ENCODE measurements at places on chromosomes 7 and 10. TPM values are rescaled to one million over a fixed set of nuclear protein-coding genes. Genes with fewer than 3 reads are reported as not detected.

GRCh38 chr10:93951905-93952304 is 41.8 kb upstream of the PLCE1 start:
- no peak for DNase-seq

- DNase-seq = no peak
These were observed 67.2 kb upstream of the POT1 start for GRCh38 chr7:124996778-124997177.

The GHRHR gene
- not detected for total RNA-seq

The SLC26A5 gene
- total RNA-seq = not detected

- DNase-seq = no peak
These were observed 63.3 kb upstream of the PRKG1 start for GRCh38 chr10:51010977-51011376.

GRCh38 chr7:84949501-84949900 is 237.4 kb downstream of the SEMA3D start:
- DNase-seq = no peak

DNA sequence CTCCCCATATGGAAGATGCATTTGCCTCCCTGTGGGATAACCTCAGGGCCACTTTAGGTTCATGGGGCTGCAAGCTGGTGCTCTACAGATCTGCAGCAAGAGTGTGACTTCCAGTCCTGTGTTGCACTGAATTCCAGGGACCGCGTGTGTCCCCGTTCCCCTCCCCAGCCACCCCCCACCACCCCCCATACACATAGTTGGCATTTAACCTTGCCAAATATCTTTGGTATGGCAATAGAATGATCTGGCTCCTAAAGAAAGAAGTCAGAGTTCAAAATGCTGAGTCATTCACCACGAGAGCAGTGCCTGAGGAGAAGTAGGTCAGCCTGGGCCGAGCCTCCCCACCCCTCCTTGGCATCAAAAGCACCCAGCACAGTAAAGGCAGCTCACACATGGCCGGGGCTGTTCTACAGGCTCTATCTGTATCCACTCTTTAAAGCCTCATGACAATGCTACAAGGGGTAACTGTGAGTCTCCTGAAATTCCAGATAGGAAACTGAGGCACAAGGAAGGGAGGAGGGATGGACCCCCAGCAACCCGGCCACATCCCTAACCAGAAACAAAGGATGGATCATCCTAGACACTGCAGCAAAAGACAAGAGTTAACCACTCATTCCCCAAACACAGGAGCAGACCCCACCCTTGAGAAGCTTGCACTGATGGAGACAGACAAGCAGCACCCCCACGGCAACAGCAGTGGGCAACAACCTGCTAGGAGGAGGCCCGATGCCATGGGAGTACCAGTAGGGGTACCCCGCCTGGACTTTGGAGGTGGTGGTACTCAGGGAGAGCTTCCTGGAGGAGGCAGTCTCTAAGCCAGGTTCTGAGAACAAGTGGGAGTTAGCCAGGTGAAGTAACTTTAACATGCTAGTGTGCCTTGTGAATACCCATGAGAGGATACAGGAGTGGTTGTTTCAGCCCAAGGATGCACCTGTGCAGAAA is 70.3 kb upstream of the NANOS1 start:
- no peak for DNase-seq

- DNase-seq = no peak
These were observed 14.8 kb downstream of the ATG9B start for GRCh38 chr7:151009327-151010036.

The SYT15B gene
- total RNA-seq = not detected

GRCh38 chr10:100981178-100981772 is 6.0 kb downstream of the MRPL43 start:
- DNase-seq = no peak

The ZNF503 gene
- not detected for total RNA-seq

DNA sequence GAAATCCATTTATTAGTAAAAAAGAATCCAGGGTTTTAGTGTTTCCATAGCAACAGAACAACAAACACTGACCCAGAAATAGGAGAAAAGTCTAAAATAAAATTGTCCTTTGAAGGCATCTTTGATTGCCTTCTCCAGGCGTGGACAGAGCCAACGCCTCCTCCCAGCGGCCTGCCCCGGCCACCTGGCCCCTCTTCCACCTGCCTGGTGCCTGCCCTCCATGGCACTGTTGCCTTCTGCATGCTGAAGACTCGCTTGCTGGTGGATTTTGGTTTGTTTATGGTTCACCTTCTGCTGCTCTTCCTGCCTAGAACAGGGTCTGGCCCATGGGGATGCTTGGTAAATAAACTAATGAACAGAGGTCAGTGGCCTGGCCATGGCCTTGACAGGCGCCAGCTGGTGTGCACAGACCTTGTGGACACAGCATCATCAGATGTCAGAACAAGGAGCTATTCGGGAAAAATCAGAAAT is 107.4 kb downstream of the DYNC2I1 start:
- DNase-seq = no peak

The CCDC172 gene
- not detected for total RNA-seq

GRCh38 chr10:119362122-119362521 is 154.8 kb downstream of the GRK5 start:
- DNase-seq = no peak

DNA sequence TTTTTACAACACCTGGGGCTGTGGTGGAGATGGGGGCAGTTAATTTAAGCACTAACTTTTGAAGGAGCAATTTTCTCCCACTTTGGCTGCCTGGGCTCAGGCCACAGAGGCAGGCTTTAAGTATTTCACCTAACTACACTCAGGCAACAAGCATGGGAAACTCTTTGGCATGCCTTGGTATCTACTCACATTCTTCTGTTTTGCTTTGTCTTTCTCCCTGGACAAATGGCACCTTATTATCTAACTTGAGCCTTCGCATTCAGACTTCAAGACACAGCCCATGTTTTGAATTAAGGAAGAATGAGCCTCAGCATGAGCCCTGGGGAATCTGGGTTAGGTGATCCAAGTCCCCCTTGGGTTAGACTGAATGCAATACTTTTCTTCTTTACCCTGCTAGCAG is 31.8 kb upstream of the BMPER start:
- no peak for DNase-seq

DNA sequence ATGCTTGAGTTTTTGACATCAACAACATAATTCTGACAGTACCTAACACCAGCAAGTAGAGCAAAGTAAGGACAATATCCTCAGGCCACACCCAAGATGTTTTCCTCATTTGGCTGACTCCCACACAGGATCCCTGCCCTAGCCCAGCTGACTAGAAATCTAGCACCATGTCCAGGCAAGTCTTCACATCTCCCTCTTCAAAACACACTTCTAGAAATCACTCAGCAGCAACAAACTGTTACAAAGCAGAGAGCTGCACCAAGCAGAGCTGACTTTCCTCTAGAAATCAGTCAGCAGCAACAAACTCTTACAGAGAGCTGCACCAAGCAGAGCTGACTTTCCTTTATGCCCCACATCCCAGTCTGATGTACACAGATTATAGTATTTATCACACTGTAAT is 7.7 kb downstream of the TMEM168 start:
- no peak for DNase-seq
